Bone marrow (tissue), 2 donors: ENCODE measurements at places on chromosomes 5 and 9.

GRCh38 chr5:54215233-54215736, 95.1 kb downstream of the ARL15 start:
- no peak for DNase-seq

GRCh38 chr9:126343271-126343700, 16.7 kb downstream of the MVB12B start:
- no peak for DNase-seq

DNA sequence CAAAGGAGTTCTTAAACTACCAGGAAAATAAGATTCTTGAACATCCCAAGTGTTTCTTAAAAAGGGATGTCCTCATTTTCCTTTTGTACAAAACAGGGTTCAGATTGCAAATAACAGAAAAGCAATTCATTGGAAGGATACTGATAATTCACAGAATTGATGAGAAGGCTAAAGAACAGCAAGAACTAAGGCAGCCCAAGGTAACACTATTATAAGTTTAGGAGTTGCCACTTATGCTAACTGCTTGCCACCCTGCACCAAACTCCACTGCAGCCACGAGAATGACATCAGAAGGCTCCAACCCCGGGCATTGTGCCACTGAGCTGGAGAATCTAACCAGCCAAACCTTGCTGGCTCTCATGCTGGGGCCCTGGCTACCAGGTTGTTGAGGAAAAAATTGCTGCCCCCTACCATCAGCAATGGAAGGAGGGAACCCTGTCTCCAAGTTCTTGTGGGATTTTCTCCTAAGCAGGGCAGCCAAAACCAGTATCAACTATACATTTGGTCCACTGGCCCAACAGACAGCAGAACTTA, 123.4 kb downstream of the ARL15 start:
- DNase-seq, result no peak

DNA sequence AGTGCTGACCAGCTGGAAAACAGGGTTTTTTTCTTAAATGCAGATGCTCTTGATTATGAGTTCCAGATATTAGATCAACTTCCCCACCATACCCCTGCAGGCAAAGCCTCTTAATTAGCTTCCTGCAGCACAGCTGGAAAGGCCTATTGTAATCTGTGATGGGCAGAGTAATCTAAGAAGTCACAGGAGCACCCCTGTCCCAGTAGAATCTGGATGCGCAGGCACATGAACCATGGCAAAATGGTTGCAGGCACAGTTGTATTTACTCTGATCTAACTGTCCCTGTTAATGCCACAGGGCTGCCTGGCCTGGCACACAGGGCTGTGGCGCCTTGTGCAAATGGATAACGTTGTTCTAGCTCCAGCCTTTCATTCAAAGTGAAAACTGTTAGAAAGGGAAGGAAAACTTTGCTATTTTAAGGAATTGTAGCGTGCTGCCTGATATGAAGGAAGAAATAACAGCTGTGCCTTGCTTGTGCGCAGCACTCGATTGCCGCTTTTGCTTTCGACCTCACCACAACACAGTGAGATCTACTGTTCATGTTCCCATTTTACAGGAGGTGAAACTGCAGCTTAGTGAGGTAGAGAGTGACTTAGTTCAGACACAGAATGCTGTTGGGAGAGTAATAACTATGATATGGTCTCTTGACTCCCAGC, 2.3 kb downstream of the TGFBI start:
- no peak for DNase-seq

DNA sequence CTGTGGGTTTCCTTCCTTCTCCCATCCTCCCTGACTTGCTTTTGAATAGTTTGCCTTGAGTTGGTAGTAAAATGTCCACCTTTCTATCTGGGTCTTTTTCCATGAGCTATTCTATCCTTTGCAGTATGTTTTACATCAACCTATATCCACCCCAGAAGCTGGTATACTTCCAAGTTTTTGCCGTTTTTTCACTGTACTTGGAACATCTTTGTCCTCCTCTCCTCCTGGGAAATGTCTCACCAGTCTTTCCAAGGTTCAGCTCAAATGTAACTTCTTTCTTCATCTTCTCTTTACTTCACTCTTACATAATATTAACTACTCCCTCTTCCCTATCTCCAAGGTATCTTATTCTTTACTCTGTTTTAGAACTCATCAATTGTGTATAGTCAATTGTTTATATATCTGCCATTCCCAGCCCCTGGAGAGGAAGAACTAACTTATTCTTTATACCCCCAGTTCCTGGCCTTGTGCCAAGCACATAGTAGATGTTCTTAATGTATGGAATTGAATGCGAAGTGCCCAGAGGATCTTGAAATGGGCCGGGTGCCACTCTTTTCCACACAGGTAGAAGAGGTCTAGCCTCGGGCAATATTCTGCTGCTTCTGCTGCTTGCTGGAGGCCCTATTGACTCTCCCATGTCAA, 34.9 kb upstream of the SLC1A3 start:
- no peak for DNase-seq

- DNase-seq, result no peak
Observed at GRCh38 chr5:76683816-76684731, 31.9 kb upstream of the F2R start.

GRCh38 chr5:128287740-128288139, 204.2 kb downstream of the SLC12A2 start:
- DNase-seq, result no peak

- no peak for DNase-seq
Observed at GRCh38 chr9:20512106-20512505, 110.2 kb downstream of the MLLT3 start.
